ENCODE measurements at places on chromosomes 12 and 14.
A peak's percentile ranks its signal among the peaks of the same experiment; 100 is the strongest.

GRCh38 chr12:75759842-75760572 lies 248.6 kb upstream of the KRR1 start:
- no peak for DNase-seq

DNA sequence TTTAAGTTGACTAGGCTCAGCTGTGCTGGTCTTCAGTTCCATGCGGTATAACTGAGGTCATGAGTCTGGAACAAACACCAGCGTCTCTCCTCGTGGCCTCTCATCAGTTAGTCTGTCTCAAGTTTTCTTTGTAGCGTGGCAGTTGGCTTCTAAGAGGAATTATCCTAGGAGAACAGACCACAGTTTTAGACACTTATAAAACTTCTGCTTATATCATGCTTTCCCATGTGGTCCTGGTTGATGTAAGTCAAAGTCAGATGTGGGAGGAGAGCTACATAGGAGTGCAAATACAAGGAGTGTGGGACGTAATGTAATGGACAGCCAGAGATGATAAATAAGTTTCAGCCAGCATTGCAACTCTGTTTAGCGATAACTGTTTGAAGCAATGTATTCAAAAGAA lies 14.8 kb downstream of the PLEKHA5 start:
- no peak for DNase-seq

- DNase-seq: no peak
These were observed 233.1 kb downstream of the TRHDE start for GRCh38 chr12:72505227-72505626.

DNA sequence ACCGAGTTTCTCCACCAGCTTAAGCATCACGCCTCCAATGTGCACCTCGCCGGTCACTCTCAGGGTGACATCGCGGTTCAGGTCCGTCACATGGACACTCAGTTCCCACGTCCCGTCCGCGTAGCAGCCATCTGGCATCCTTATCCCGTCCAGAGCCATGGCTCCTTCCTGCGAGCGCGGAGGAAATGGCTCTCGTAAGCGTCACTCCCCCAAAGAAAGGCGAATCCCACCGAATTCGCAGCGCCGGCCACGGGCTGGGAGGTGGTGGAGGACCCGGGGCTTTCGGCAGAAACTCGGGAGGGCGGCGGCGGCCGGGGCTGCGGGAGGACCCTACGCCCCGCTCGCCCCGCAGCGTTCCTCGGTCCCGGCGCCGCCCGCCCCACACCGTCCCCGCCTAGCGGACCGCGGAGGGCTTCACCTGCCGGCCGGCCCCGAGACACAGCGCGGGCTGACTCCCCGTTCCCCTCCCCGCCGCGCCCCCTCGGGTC lies 396 bp downstream of the FERMT2 start:
- peak; percentile 62 for DNase-seq

DNA sequence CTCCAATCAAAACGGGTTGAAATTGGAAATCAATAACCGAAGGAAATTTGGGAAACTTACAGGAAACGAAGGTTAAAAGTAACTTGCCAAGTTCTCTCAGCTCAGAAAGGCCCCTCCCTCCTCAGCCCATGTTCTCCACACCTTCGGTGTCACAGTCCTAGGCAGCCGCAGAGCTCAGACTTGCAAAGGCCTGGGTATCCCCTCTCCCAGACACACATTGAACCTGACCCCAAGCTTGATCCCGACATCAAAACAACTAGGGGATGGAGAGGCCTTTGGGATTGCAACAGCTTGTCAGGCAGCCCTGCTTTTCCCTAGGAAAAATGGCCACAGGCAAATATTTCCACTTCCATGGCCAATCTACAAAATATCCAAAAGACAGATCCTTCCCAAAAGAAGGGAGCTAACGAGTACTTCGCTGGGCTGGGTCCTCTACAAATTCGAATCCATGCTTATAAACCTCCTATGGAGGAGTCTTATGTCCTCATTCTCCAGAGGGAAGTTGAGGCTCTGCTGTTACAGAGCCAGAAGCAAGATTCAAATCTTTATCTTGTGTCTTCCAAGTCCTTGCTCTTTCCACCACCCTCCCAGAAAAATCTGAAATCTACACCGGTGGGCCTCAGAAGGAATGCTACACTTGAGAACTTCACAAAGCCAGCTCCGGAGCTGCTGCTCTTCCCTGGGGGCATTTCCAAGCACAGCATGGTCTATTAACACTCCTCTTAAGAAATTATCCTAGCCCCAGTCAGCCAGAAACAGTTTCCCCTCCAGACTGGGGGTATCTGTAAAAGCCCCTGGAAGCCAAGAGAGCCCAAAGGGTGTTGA lies 35.7 kb upstream of the PNMA1 start:
- DNase-seq: peak; percentile 52

GRCh38 chr12:46480316-46480715 lies 107.7 kb upstream of the SLC38A2 start:
- no peak for DNase-seq

GRCh38 chr12:41981013-41981412 lies 163.7 kb downstream of the GXYLT1 start:
- DNase-seq: no peak

DNA sequence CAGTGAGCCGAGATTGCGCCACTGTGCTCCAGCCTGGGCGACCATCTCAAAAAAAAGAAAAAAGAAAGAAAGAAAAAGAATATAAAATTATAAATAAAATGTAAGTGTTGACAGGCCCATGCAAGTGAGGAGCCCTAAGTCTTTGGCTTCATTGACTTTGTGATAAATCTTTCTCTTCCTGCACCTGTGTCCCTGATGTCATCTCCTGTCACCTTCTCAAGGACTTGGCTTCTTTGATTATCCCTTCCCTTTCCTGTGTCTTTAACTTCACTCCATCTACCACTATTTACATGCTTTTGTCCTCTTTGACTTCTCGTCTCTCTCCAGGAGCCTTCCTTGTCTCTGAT lies 33.6 kb upstream of the WNK1 start:
- DNase-seq: no peak

- no peak for DNase-seq
These were observed 71.1 kb downstream of the PTPRR start for GRCh38 chr12:70849265-70849960.

Data from activated CD8-positive, alpha-beta memory T cell treated with anti-CD3 and anti-CD28 coated beads for 24 hours (primary cell).